ENCODE measurements at places on chromosomes 4 and X.

DNA sequence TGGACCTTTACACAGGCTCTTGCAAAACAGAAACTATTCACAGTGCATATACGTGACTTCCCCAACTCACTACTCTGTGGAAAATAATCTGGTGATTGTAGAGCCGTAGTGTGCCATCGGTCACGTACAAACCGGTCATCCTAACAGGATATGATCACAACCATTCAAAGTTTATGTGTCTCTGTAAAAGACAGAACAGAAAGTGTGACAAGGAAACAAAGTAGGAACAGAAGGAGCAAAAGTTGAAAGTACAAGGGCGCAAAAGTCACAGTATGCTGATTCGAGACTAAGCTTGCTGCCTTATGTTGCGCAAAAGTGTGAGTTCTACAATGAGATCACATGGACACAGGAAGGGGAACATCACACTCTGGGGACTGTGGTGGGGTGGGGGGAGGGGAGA lies 18.6 kb downstream of the MEPE start:
- no peak for DNase-seq

DNA sequence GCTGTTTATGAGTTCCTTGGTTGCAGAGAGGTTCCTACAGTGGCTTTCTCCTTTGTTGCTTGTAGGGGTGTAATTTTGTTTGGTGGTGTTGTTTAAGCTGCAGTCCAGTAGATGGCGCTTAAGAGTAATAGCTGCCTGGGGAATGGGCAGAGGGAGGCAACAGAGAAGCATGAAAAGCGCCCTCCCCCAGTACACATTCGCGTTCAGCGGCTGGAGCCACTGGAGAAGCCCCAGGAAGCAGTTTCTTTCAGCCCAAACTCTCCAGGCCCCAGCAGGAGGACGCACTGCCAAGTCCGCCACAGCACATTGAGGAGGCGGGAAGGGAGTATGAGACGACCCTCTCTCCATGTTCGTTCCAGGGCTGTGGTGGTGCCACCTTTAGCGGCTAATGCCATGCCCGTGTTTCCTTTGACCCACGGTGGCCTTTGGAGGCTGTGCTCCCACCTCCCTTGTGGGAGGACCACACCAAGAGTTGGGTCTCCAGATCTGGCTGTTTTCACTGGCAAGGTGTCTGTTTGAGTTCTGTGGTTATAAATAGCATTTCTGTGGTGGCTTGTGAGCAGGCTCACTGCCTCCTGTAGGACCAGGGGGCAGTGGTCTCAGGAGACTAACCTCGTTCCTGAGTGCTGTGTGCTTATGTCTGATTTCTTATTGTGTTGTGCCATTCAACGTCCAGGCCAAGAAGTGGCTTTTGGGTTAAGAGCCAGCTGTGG lies 252.3 kb downstream of the ARHGAP10 start:
- peak; percentile 51 for DNase-seq

DNA sequence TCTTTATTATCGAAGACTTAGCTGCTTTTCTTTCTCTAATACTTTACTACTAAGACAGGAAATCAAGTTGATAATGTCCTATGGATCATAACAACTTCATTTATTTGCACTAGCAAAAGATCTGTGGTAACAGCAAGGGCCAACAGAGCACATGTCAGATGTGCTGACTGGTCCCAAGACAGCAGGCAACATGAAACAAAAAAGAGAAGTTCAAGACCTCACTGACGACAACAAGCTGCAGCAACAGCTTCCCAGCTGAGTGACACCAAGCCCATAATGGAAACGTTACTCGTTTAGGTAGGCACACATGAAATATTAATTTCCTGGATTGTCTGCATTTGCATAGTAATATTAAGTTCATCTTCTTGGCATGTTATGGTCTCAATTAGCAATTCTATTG lies 126.9 kb downstream of the UNC5C start:
- DNase-seq = no peak

DNA sequence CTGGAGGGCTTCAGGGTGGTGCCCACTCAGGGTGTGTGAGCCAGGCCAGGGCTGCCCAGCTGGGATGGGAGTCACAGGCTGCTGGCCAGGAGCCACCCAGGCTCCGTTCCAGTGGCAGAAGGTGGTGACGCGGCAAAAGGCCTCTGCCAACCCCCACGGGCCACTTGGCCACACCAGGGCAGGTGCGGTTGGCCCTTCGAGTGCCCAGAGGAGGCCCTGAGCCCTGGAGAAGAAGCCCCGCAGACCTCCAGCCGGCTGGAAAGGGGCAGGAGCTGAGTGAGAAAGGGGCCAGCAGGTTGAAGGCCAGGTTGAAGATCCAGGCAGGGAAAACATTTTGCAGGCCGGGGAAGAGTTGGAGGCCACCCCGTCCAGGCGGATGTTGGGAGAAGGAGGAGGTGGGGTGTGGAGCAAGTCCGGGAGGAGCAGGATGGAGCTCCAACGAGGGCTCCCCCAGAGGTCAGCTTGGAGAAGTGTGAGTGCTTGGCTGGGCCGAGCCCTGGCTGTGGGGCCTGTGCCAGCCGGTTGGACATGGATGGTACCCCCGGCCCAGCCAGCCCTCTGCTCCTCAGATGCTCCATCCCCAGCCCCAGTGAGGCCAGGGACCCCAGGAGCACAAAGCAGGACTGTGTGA lies 2.8 kb upstream of the CPLX1 start:
- DNase-seq = peak; percentile 33

GRCh38 chr4:7336732-7337131 lies 98.0 kb downstream of the PSAPL1 start:
- no peak for DNase-seq
